T-helper 1 cell (primary cell): ENCODE measurements at places on chromosomes 2 and 18.

DNA sequence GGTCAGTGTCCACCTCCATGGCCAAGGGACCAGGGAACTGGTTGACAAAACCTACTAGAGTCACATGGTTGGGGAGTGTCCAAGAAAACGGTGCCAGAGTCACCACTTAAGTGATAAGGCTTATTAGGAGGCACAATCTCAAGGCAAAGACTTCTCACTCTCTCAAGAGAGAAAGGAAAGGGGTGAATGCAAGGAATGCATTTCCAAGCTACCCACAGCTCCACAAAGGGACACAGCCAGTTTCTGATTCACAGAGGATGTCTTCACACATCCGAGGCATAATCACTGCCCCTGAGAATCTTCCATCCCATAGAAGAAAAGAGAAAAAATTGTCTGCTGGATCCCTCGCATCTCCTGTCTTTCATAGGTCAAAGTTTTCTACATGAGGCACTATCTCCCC lies 269.3 kb downstream of the TNS1 start:
- no peak for DNase-seq

- DNase-seq: no peak
Observed at GRCh38 chr2:152617456-152618192, 99.6 kb downstream of the PRPF40A start.

DNA sequence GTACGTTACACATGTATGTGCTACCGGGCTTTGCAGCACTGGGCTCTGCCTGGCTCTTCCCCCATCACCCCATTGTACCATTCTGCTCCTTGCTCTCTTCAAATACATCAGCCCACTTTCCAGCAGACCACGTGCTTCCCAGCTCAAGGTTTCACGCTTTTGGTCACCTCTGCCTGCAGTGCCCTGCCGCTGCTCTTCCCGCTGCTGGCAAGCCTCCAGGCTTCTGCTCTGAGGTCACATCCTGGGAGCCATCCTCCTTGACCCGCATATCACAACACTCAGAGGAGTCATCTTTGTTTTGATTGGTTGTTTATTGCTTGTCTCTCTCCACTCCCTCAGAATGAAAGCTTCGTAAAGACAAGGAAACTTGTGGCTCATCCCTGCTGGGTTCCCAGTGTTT lies 34.1 kb downstream of the KIF5C start:
- DNase-seq: no peak

DNA sequence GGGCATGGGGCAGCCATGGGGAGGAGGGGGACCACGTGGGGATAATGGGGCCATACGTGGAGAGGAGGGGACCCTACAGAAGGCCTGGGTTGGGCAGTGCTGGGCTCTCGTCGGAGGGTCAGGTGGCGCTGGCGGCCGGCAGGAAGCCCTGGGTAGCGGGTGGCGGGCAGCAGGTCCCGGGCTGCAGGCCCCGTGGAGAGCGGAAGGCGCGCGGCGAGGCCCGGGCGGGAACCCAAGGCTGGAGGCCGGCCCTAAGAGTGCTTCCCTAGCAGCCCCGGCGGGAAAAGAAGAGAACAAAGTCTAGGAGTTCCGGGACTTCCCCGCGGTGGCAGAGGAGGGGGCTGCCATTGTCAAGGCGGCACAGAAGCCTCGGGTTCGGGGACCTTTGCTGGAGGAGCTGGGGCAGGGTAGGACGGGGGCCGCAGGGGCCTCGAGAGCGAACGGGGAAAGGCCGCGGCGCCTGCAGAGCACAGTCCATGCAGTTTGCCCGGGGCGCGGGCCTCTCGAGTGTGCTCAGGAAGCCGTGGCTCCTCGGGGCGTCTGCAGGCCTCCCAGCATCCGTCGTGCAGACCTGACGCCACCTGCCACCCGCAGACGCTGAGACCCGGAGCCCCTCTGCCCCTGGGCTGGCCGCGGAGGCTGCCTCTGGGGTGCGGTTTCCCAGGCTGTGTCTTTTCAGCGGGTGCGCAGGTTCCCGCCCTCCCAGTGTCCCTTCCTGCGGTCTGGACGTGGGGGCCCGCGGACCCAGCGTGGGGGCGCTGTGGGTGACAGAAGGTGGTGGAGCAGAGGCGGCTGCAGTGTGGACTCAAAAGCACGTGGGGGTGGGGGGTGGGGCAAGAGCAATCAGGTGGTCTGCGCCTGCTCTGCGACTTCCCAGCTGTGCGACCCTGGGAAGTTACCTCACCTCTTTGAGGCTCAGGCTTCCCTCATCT lies 19.4 kb upstream of the NCL start:
- DNase-seq: peak; percentile 18

GRCh38 chr2:82993609-82994008 lies 1465.5 kb downstream of the SUCLG1 start:
- DNase-seq: no peak

GRCh38 chr2:104050656-104051242 lies 803.2 kb upstream of the POU3F3 start:
- no peak for DNase-seq

- no peak for DNase-seq
Observed at GRCh38 chr2:118822572-118822971, 24.9 kb downstream of the EN1 start.

- DNase-seq: no peak
Observed at GRCh38 chr2:218850796-218851195, 8.8 kb upstream of the WNT6 start.

GRCh38 chr18:2188258-2188657 lies 383.0 kb downstream of the METTL4 start:
- no peak for DNase-seq

- DNase-seq: no peak
Observed at GRCh38 chr2:68747900-68748299, 13.3 kb downstream of the ARHGAP25 start.

GRCh38 chr2:63589148-63589958 lies 590 bp downstream of the MDH1 start:
- no peak for DNase-seq

GRCh38 chr18:35451032-35451431 lies 46.7 kb downstream of the INO80C start:
- DNase-seq: no peak

DNA sequence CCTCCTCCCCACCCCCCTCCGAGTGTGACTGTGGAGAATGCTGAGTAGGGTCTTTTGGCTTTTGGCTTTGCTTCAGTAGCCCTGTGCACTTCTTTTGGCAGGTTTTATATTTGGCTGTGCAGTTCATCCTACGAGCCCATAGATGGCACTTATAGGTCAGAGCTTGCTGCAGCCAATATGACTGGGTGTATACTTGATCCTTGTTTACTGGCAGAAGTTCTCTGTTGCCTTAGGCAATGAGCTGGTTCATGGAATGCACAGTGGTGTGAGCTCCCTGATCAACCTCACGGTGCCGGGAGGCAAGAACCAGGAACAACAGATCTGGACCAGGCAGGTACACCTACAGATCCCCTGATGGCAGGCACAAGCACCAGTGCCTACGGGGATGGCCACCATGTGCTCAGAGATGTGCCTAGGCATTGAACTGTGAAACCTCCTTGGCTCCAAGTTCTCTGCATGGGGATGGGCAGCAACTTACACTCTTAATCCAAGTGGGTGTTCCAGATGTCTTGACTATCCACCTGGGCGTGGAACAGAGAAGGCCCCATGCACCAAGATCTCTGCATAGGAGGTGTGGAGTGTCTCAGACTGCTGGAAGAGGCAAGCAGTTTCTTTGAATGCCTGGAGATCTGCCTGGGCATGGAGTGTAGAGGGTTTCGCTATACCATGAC lies 190.4 kb downstream of the KIAA1328 start:
- DNase-seq: no peak

GRCh38 chr18:79789901-79790890 lies 7.5 kb upstream of the KCNG2 start:
- no peak for DNase-seq

DNA sequence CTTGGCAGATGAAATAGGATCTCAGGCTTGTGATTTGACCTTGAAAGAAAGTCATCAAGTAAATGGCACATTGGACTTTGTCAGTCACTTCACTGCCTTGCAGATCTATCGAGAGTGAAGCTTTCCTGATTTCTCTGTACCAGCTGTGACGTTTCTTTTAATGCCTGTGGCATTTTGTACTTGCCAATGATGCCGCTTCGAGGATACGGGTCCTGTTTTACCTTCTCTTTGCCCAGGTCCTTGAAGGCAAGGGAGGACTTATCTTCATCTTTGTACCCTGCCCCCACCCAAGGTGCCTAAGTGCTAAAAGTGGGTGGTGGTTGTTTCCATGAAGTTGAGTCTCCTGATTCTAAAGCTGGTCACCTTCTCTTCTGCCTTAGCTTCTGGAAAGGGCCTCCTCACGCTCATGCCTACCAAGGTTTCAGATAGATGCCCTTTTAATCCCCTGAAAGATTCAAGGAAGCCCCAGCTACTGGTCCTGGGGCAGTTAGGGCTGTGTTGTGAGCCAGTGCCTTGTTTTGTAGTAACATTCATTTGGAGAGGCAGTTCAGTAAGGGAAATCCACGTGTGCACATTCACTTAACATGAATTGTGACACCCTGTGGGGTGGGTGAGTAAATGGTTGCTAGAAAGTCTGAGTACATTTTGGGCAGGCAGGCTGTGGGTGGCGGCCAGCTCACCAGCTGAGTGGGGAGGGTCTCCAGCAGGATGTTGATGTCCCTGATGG lies 6.1 kb downstream of the LBH start:
- DNase-seq: no peak

GRCh38 chr18:36640021-36640952 lies 188.5 kb downstream of the TPGS2 start:
- DNase-seq: no peak

DNA sequence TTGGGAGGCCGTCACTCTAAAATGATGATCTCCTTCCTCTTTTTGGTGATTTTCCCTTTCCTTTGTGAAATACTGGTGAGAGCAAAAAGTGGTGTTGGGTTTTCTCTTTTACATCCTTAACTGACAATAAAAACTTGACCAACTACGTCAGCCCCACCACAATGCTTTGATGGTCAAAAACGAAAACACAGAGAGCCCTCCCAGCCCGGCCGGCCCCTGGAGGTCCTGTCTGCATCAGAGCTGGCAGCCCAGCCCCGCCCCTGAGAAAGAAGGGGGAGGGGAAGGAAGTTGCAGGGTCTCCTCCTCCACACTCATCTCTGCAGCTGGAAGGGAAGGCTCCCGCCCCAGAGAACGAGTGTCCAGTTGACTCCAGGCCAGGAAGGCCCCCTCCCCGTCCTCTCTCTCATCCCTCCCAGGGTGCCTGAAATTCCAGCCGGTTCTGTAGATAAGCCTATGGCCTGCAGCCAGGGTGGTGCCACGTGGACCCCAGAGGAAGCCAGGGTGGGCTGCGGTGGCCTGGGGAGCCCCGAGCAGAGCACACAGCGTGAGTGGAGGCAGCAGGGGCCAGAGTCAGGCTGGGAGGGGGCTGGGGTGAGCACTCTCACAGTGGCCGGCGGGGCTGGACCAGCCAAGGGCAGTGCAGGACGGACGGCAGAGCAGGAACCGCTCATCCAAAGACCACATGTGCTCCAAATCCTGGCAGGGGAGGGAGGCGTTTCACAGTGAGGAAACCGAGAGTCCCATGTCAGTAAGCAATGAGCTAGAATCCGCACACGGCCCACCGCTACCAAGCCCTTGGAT lies 19.8 kb downstream of the BIN1 start:
- DNase-seq: no peak

- no peak for DNase-seq
Observed at GRCh38 chr2:229154381-229154780, 116.7 kb downstream of the PID1 start.

GRCh38 chr2:45852450-45853150 lies 201.1 kb downstream of the PRKCE start:
- DNase-seq: no peak

- peak; percentile 18 for DNase-seq
Observed at GRCh38 chr2:37984589-37984988, 59.5 kb downstream of the RMDN2 start.

DNA sequence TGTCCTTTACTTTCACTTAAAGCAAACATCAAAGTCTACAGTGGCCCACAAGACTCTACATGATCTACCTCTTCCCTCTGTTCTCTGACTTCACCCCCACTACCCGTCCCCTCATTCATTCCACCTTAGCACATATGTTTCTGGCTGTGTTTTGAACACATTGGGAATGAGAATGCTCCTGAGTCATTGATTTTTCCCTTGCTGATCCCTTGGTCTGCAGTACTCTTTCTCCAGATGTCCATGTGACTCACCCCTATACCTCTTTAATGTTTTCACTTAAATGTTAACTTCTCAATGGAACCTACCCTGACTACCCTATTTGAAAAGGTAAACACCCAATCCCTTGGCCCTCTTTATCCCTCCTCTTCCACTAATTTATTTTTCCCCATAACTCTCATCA lies 30.7 kb upstream of the FRZB start:
- no peak for DNase-seq

GRCh38 chr2:216006164-216006663 lies 7.1 kb downstream of the MREG start:
- no peak for DNase-seq

- DNase-seq: no peak
Observed at GRCh38 chr2:219542931-219543595, 546 bp downstream of the CHPF start.

DNA sequence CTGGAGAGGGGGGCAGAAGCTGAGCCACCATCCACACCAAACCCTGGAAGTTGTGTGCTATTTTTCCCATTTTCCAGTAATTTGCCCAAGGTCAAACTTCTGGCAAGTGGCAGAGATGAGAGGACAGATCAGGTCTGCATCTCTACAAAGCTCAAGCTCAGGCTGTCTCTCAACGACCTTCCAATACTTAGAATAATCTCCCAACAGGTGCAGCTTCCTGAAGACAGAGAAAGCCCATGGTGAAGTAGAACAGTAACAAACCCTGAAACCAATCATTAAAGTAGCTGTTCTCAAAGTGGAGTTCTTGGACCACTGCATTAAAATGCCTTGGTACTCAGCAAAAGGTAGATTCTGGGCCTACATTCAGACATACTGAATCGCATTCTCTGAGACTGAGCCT lies 37.6 kb downstream of the TMEM131 start:
- no peak for DNase-seq

DNA sequence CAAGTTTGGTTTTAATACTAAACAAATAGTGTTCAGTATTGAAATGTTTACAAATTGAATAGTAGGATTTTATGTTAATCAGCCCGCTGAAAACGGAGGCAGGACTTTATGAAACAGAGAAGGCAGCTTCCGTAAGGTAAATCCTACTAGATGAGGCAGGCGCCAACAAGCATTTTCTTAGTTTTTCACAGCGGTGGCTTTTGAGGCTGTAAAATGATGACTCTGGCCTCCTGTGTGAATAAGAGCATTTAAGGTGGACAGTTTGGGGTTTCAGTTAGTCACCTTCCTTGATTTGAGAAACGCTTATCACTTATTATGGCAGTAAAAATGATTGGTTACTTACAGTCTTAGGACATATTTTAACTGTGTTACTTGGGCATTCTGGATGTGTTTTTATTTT lies 212.9 kb downstream of the PTGR3 start:
- no peak for DNase-seq

DNA sequence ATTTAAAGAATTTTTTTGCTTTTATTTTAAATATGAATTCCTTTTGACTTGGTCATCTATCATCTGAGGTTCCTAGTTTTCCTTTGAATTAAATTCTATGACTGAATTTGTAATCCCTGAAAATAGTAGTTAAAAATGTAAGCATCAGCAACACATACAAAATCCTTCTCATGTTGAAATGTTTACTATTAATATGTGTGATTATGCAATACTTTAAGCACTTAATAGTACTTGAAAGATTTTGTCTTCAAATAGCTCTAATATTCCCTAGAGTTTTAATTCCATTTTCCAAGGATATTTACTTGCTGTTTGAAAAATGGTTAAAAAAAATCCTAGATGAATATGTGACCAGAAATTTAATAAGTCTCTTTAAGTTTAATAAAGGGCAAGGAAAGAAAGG lies 26.6 kb upstream of the SPATS2L start:
- no peak for DNase-seq
